ENCODE measurements at places on chromosomes 16 and 17.

DNA sequence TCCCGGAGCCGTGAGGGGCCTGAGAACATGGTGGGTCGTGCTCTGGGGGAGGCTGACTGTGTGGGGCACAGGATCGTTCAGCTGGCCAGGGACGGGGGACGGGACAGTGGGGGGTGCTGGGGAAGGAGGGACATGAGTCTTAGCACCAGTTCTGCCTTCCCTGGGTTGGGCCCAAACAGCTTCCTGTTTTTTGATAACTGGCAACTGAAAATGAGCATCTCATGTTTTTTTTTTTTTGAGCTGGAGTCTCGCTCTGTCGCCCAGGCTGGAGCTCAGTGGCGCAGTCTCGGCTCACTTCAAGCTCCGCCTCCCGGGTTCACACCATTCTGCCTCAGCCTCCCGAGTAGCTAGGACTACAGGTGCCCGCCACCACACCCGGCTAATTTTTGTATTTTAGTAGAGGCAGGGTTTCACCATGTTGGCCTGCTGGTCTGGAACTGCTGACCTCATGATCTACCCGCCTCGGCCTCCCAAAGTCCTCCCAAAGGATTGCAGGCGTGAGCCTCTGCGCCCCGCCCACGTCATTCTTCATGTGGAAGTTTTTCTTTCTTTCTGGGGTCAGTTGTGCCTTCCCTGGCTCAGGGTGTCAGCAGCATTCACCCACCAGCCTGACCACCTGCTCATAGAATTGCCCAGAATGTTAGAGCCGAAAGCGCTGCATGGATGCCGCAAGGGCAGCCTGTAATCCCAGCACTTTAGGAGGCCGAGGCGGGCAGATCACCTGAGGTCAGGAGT lies 6.4 kb downstream of the ASPSCR1 start:
- DNase-seq, result no peak

- DNase-seq, result peak; percentile 83
These were observed 4.2 kb downstream of the ARMC7 start for GRCh38 chr17:75113798-75114551.

DNA sequence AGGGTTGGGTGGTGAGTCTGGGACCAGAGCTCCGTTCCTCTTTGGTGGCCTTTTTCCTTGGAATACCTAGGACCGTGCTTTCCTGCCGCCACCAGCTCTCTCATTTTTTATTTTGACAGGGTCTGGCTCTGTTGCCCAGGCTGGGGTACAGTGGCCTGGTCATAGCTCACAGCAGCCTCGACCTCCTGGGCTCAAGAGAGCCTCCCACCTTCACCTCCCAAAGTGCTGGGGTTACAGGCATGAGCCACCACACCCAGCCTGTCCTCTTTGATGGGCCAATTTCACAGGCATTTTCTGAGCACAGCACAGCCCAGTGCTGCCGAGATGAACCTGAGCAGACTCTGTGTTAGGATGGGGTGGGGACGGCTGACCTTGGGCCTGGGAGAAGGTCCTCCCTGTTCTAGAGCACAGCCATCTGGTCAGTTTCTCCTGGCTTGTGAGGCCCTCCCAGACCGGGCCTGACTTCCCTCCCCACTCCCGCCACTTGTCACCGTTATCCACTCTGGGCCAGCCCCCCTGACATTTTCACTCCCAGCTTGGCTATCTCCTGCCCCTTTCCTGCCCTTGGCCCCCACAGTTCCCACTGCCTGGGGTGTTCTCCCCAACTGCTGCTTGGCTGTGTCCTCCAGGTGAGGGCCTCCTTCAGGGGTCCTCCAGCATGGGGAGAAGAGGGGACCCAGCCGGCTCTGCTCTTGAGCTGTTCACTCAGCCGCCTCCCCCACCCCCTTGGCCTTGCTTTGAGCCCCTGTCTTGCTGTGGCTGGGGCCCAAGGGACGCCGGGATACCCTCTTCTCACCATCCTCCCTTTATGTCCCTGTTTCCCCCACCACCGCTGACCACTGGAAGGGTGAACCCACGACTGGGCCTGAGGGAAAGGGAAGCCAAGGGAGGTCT lies 5.0 kb downstream of the ADCY7 start:
- DNase-seq, result no peak

GRCh38 chr17:49456183-49456965 lies 38.7 kb upstream of the NGFR start:
- no peak for DNase-seq

DNA sequence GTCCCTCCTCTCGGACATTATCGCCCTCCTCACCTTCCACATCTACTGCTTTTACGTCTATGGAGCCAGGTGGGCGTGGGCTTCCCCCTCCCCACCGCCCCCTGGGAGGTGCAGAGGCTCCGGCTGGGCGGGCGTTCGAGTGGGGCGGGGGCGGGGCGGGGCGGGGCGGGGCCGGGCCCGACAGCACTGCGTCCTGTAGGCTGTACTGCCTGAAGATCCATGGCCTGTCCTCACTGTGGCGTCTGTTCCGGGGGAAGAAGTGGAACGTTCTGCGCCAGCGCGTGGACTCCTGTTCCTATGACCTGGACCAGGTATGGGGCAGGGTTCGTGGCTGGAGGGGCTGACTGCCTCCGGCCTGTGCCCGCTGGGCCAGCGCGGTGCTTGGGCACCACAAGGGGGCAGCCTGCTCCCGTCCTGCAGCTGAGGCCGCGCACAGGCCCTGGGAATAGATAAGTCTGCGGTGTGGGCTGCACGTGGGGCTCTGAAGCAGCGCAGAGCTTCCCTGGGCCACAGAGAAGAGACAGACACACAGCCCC lies 9.2 kb downstream of the PIGQ start:
- DNase-seq, result peak; percentile 19

DNA sequence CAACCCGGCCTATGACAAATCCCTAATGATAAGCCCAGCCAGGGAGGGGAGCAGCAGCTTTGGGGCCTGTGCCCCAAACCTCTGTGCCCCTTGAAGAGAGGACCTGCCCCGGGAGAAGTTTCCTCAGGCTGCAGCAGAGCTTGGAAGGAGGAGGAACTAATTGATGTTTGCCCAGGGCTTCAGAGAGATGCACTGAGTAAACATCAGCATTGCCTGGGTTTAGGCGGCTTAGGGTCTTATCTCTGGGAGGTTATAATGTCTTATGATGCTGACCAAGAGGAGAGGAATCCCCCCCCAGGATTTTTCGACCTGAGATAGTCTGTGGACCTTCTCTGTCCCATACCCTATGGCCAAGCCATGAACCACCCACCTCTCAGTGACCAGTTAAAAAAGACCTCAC lies 148.7 kb upstream of the SDK2 start:
- DNase-seq, result no peak

- DNase-seq, result no peak
These were observed 11.1 kb upstream of the KCNJ12 start for GRCh38 chr17:21365016-21365415.

DNA sequence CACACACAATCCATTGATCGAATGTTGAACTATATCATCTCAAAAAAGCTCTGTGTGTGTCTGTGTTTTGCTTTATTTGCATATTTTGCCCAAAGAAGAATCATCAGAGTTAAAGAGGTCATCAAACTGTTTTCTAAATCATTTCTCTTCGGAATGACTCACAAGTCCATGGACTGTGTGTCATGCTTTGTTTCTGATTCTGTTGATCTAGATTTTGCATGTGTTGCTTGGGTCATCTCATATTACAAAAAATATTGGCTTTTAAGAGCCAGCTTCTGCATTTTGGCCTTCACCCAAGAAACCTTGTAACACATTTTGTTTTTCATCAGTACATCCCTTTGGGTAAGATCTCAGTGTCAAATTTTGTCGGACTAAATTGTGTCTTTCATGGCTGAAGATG lies 471.2 kb upstream of the HSBP1 start:
- DNase-seq, result no peak

DNA sequence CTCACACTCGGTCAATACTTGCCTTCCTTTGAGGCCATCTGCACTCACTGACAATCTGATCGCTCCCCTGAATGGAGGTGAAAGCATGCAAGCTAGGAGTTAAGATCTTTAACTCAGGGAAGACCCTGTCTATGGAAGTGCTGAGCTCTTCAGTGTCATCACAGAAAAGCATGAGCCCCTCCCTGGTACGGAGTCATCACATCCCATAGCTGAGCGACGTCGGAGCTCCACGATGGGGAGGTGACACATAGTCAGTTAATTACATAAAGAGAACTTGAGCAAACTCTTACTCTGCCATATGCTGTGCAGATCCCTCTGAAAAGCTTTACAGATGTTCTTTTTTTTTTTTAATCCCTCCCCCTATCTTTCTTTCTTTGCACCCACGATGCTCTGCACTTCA lies 463.2 kb downstream of the WWOX start:
- no peak for DNase-seq

Measured in stimulated activated CD8-positive, alpha-beta memory T cell treated with anti-CD3 and anti-CD28 coated beads, Interleukin-4, amount 100 ng/mL, for 1 hour (primary cell).